Airway epithelial cell (primary cell): ENCODE measurements at places on chromosomes 1 and 21. TPM values are rescaled to one million over a fixed set of nuclear protein-coding genes. Genes with fewer than 3 reads are reported as not detected.

KIAA0040 gene
- total RNA-seq, result 5.6 and 12.4 TPM in 2 replicates

FCRL3 gene
- not detected in 2 replicates for total RNA-seq

CELA3B gene
- total RNA-seq, result not detected in 2 replicates

SCCPDH gene
- total RNA-seq, result 6.5 and 10.0 TPM in 2 replicates

CBS gene
- 8.0 and 23.9 TPM in 2 replicates for total RNA-seq

OR2L13 gene
- total RNA-seq, result not detected in 2 replicates

SIM2 gene
- total RNA-seq, result 0.56 TPM in 1 of 2 replicates, not detected in the other

IGSF9 gene
- 42.0 and 44.1 TPM in 2 replicates for total RNA-seq

LCE2B gene
- total RNA-seq, result not detected in 2 replicates

SRP9 gene
- total RNA-seq, result 233 and 250 TPM in 2 replicates

RFX5 gene
- total RNA-seq, result 34.1 and 40.9 TPM in 2 replicates

POU2F1 gene
- 2.1 and 5.4 TPM in 2 replicates for total RNA-seq

GNB1 gene
- 122 and 144 TPM in 2 replicates for total RNA-seq

LCE1F gene
- total RNA-seq, result not detected in 2 replicates

RGS13 gene
- not detected in 2 replicates for total RNA-seq

KLHDC8A gene
- 0.14 TPM in 1 of 2 replicates, not detected in the other for total RNA-seq

TAS1R1 gene
- not detected in 2 replicates for total RNA-seq

AGO4 gene
- 4.8 and 9.5 TPM in 2 replicates for total RNA-seq

CENPL gene
- total RNA-seq, result 6.8 and 10.2 TPM in 2 replicates

SV2A gene
- total RNA-seq, result 3.4 and 4.5 TPM in 2 replicates

SLC25A34 gene
- 0.05 and 0.14 TPM in 2 replicates for total RNA-seq

LAMTOR2 gene
- 103 and 130 TPM in 2 replicates for total RNA-seq

PGBD5 gene
- total RNA-seq, result 1.3 and 4.2 TPM in 2 replicates

MROH9 gene
- total RNA-seq, result not detected in 2 replicates

PKP1 gene
- total RNA-seq, result 256 and 357 TPM in 2 replicates

RAB3B gene
- 4.7 and 6.7 TPM in 2 replicates for total RNA-seq

GPR37L1 gene
- total RNA-seq, result 0.07 TPM in 1 of 2 replicates, not detected in the other

OR2L3 gene
- total RNA-seq, result not detected in 2 replicates
